Activated CD8-positive, alpha-beta T cell treated with anti-CD3 and anti-CD28 coated beads, Interleukin-2, amount 10 ng/mL, durations not matched to agents 7 days and 5 days (primary cell): ENCODE measurements at places on chromosomes 1 and 21. TPM values are rescaled to one million over a fixed set of nuclear protein-coding genes. Genes with fewer than 3 reads are reported as not detected.
A peak's percentile ranks its signal among the peaks of the same experiment; 100 is the strongest.

Gene OPRD1
- total RNA-seq: not detected

DNA sequence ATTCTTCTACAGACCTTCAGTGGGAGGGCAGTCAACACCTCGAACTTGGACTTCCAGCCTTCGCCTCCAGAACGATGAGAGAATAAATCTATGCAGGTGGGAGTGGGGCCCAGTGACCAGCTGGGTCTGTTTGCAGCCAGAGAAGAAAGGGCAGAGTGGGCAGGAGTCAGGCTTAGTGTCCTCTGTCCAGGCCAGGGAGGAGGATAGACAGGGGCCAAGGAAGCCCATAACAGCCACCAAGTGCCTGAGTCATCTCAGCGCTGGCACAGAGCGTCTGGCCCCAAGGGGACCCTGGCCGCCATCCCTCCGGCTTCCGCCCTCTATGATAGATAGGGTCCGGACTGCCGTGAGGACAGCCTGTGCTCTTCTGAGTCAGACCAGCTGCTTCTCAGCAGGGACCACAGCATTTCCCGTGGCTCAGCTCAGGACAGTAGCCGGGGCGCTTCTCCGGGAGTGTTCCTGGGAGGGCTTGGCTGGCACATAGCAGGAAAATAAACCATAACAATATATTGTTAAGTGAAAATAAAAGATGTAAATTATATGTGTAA is 133.1 kb upstream of the C1orf174 start:
- no peak for DNase-seq

Gene MARK1
- total RNA-seq: not detected

GRCh38 chr1:27570784-27571183 is 33.2 kb downstream of the AHDC1 start:
- no peak for DNase-seq

DNA sequence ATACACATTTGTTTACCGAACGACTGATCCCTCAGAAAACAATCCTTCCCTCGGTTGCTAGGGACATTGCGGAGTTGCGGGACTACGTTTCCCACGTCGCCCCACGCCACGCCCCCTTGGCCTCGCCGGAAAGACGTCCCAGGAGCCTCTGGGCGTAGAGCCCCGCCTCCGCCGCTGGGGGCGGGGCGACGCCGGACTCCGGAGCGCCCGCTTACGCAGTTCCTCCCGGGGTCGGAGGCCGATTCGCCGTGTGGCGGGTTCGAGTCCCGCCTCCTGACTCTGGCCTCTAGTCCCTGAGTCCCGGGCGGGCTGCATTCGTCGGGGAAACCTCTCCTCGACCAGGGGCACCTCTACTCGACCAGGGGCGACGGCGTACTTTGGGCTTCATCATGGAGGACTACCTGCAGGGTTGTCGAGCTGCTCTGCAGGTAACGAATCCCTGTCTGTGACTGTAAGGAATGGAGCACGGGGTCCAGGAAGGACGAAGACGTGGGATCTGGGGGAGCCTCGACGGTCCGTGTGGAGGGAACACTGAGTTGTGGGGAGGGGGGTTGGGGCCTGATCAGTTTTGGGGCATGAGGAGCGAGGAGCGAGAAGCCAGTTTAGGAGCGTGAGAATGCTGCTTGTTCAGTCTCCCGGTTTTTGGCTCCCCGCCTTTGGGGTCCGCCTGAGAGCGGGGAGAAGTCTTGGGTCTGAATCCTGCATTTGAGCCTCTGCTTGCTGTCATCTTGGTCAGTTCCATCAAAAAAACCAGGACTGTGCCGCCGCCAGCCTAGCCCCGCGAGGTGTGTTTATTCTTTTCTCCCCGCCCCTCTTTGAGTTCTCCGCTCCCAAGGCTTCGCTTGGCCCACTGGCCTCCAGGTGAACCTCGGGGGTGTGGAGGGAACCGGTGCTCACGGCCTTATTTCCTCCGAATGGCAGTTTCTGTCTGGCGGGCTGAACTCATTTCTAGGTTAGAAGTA is at the start of gene PRUNE1:
TSS of gene PRUNE1 (plus strand) at position 206 of the 962 bp plus-strand sequence. CDS start at position 390, 184 bp downstream.
- peak; percentile 97 for DNase-seq

DNA sequence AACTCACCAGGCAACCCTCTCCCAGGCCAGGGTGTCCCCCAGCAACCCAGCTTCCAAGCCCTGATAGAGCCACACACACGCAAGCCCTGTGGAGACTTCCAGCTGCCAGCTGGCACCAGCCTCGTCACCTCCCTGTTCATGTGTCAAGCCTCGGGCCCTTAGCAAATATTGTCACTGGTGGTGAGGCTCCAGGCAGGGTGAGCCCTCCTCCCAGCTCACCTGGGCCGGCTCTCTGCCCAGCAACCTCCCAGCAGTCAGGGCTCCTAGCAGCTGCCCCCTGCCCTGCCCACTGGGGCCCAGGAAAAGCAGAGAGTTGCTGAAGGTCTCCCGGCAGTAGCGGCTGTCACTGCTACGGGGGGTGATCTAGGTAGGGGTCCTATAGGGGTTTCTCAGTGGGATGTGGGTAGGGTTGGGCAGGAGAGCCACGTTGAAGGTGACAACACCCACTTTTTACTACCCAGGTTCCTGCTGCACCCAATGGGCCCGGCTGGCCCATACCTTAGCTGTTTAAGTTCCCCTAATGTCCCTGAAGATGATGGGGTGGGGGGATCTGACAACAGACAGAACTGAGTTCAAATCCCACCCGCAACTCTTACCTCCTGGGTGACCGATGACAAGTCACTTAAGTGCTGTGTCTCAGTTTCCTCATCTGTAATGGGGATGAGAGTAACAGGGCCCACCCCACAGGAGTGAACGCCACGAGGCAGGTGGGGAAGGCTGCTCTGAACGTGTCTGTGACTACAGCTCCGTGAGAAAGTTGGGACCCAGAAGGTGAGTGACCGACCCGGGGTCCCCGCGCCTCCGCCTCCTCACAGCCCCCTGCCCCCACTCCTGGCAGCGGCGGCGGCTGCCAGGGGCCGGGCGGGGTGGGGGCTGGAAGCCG is 678 bp downstream of the TTC39A start:
- no peak for DNase-seq

Gene MYOC
- not detected for total RNA-seq

Gene EPHX1
- total RNA-seq: 1.5 TPM

GRCh38 chr1:86779308-86780191 is 75.2 kb downstream of the SH3GLB1 start:
- DNase-seq: no peak

Gene CELF3
- total RNA-seq: not detected

DNA sequence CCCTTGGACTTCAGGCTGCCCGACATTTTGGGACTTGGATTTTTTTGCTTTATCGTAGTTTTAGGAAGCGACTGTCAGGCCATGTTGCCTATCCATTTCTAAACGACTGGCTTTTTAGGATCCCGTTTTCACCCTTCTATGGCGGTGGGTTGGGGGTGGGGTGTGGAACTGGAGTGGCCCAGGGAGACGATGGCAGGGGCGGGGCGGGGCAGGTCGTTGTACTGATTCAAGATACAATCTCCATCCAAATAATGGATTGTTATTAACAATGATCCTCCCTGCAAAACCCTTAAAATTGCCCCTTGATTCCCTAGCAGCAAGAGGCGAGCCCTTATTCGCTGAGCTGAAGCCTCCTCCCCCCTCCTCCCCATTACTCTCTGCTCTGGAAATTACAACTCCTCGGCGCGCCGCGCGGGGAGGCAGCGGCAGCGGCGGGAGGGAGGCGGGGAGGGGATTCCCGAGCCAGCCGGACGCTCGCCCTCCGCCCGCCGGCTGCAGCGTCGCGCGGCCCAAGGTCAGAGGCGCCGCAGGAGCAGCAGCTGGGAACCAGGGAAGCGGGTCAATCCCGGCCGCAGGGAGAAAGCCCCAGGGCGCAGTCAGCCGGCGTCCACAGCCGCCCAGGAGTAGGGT is at the start of gene TRIM67:
TSS of gene TRIM67 (plus strand) at position 392 of the 630 bp plus-strand sequence. CDS start 912 bp downstream, outside the sequence.
- DNase-seq: no peak

GRCh38 chr1:100847361-100848082 is 47.1 kb downstream of the EXTL2 start:
- no peak for DNase-seq

- DNase-seq: no peak
Measured at GRCh38 chr1:219771080-219771479, 157.3 kb downstream of the SLC30A10 start.

- DNase-seq: no peak
Measured at GRCh38 chr1:219581766-219582165, 31.1 kb downstream of the ZC3H11B start.

GRCh38 chr1:184039126-184039525 is 1.6 kb upstream of the COLGALT2 start:
- DNase-seq: no peak

- DNase-seq: no peak
Measured at GRCh38 chr1:9222846-9223625, 11.5 kb upstream of the H6PD start.

Gene CPLANE2
- total RNA-seq: 5.1 TPM

GRCh38 chr1:32192220-32192948 is 8.0 kb upstream of the CCDC28B start:
- no peak for DNase-seq

- DNase-seq: no peak
Measured at GRCh38 chr1:104855550-104855949, 1105.9 kb downstream of the AMY1C start.

DNA sequence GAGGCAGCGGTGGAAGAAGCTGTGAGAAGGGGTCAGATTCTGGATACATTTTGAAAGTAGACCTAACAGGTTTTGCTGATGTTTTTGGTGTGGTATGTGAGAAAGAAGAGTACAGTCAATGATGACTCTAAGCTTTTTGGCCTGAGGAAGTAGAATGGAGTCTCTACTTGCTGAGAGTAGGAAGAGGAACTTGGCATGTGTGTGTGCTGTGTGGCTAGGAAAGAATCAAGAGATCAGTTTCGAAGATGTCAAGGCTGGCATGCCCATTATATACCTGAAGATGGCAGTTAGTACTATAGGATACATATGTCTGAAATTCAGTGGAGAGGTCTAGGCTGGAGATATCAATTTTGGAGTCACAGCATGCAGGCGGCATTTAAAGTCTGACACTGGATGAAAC is 64.4 kb downstream of the MAB21L3 start:
- no peak for DNase-seq

Gene GRIK3
- total RNA-seq: not detected

Gene HSPA6
- 0.94 TPM for total RNA-seq

DNA sequence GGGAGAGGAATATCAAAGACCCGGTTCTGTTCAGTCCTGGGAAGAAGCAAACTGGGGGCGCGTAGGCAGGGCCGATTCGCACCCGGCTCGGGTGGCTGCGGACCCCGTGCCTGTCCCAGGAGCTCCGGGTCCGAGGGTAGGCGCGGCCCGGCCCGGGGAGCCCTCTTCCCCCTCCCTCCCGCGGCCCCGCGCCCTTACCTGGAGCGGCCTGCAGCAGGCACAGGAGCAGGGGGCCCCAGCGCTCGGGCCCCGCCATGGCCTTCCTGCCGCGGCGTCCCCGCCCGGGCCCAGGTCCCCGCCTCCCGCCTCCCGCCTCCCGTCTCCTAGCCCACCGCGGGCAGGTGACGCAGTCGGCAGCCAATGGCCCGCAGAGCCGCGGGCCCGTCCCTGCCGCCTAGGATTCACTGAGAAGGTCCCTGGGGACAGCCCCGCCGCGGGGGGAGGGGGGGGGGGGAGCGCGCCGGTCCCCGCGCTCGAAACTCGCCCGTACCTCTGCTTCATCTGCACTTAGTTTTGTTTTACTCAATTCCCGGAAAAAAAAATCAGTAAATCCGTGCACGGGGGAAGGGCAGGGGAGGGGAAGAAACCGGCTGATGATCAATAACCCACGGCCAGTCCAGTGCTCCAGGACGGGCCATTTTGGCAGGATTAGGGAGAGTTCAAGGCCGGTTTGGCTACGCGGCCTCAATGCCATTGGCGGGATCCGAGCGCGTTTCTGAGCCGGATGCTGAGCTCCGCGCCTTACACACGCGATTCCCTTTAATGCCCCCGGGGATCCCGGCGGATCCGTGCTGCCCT is at the start of gene IFNLR1:
TSS of gene IFNLR1 (minus strand) at position 297 of the 798 bp plus-strand sequence. CDS start at position 256, 41 bp downstream.
- peak; percentile 75 for DNase-seq

Gene REN
- total RNA-seq: not detected

DNA sequence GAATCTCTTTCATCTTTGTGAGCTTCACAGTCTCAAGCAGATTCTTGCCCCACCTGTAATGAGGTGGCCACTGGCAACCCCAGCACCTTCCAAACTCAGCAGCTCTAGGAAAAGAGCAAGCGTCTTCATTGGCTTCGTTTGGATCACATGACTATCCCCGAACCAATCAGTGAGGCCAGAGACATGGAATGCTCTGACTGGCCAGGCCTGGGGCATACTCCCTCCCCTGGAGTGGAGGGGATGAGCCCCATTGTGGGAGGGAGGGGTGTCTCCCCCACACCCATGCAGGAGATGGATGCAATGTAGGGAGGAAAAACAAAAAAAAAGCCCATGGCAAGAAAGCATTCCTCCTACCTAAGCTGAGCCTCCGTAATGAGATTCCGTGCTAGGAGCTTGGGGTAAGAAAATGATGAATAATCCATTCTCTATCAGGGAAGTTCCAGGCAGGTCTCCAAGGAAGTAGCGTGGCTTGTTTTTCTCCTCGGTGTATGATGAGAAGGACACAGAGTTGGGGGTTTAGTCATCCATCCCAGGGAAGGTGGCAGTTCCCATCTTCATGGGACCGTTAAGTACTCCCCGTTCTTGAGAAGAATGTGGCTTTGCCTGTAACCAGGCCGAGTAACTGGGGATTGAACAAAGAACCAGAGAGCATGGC is 32.7 kb downstream of the FHAD1 start:
- no peak for DNase-seq

Gene WDR64
- total RNA-seq: 0.21 TPM

Gene FAM131C
- 6.1 TPM for total RNA-seq

GRCh38 chr1:170789063-170789462 is 125.1 kb downstream of the PRRX1 start:
- DNase-seq: no peak

DNA sequence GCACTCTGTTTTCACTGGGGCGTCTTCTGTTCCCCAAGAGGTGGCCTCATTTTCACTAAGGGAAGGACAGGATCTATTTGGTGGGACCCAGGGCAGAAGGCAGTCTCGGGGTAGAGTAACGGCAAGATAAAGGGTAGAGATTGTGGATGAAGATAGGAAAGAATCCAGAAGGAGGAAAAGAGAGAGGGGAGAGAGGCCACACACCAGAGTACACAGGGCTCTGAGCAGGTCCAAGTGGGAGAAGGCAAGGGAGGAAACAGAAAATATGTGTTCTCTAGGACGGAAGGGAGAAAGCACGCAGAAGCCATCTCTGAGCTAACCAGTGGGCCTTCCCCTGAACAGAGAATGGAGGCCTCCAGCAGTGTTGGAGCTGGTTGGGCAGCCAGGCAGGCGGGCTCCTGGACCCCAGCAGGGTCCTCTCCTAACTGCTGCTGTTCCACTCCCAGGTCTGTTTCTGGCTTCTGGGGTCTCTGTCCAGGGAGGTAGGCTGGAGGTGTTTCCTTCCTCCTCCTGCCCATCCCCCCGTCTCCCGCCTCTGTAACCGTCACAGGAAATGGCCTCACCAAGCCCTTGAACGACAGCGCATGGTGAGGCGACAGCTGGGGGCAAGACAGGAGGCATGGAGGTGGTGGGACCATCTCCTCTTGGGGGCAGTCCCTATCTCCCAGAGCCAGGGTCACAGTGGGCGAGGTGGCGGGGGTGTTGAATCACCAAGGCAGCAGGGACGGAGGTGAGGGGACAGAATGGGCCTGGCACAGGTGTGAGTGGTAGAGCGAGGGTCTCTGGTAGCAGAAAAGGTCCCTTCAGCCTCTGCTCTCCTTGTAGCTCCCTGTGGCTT is 649 bp downstream of the PTPN7 start:
- peak; percentile 79 for DNase-seq
